Activated CD4-positive, alpha-beta T cell treated with anti-CD3 and anti-CD28 coated beads, Interleukin-2, amount 50 U/mL, for 24 hours (primary cell): ENCODE measurements at places on chromosomes 4 and X.

DNA sequence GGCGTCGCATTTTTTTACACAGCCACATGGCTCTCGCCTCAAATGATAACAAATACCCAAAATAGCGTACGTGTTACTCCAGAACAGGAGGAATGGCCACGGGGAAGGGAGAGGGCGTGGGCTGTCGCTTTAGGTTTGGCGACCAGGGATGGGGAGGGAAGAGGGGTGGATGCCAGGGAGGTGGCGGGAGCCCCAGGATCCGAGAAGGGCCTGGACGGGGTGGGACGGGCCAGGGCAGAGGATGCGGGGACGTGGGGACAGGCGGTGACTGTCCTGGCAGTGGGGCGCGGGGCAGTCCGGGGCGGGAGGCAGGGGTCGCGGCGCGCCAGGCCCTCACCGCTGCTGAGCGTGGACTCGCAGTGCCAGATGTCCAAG is 631 bp downstream of the TMEM47 start:
- DNase-seq: no peak

GRCh38 chr4:81019006-81019405 is 11.5 kb upstream of the BMP3 start:
- no peak for DNase-seq

- no peak for DNase-seq
These were observed 240.3 kb upstream of the NDST3 start for GRCh38 chr4:117793845-117794480.

GRCh38 chr4:117847849-117848248 is 186.4 kb upstream of the NDST3 start:
- DNase-seq: no peak

- DNase-seq: no peak
These were observed 44.0 kb upstream of the ZCCHC13 start for GRCh38 chrX:74259885-74260491.

DNA sequence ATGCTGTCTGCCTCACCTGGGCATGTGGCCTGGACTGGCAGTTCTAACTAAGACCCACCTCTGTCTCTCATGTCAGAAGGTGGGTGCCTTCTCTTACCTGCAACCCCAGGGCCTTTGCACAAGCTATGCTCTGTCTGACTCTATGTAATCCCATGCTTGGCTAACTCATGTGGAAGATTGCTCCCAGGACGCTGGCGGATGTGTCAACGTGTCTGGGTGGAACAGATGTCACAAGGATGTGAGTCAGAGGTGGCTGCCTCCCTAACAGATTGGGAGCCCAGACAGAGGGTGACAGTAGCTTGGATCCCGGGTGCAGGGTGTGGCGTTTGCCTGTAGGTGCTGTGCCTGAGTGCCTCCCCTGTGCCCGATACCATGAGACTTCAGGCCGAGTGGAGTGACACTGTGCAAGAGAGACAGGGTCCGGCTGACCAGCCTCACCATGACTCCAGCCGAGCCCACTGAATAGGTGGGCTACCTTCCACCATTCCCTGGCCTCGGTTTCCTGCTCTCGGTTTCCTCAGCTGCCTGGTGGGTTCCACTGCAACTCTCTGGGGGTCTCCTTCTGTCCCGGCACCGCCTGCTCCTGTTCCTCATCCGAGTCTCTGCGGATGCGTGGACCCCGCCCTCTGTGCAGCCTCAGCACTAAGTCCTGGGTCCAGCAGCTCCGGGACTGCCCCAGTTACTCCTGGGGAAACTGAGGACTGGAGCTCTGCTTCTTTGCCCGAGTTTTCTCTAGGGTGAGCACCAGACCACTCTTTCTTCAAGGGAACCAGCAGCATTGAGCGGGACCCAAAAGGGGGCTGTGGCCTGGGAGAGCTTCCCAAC is 11.0 kb downstream of the SH3BP2 start:
- DNase-seq: no peak

GRCh38 chr4:57043347-57044251 is 64.9 kb downstream of the POLR2B start:
- DNase-seq: no peak

DNA sequence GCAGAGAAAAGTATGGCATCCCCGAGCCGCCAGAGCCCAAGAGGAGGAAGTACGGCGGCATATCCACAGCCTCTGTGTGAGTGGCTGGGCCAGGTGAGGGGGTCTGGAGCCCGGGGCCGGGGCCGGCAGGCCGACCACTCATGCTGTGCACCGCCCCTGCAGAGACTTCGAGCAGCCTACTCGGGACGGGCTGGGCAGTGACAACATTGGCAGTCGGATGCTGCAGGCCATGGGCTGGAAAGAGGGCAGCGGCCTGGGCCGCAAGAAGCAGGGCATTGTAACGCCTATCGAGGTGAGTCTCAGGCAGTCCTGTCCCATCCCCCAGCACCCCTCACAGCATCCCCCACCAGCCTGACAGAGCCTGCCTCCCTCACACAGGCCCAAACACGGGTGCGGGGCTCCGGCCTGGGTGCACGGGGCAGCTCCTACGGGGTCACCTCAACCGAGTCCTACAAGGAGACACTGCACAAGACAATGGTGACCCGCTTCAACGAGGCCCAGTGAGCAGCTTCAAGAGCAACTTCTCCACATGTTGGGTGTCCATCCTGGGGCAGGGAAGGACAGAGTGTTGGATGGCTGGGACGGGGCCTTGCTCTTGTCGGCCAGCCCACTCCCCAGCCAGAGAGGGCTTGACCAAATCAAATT is 7.4 kb upstream of the UBA1 start:
- DNase-seq: no peak

GRCh38 chr4:78684325-78685079 is 91.6 kb upstream of the BMP2K start:
- no peak for DNase-seq

DNA sequence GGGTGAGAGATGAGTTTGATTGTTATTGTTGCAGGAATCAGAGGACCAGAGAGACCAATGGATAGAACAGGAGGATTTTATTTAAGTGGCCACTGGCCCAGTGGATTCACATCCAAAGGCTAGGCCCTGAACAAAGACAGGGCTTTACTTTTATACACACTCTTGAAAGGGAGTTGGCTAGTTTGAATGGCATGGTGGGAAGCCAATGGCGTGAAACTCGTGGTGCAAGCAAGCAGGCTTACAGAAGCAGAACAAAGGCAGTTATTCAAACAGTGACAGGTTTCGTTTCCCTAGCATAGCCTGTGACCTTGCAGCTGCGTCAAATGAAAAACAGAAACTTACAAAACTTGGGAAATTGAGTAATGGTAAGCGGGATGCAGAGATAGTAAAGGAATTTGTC is 110.2 kb upstream of the PRDX4 start:
- no peak for DNase-seq

DNA sequence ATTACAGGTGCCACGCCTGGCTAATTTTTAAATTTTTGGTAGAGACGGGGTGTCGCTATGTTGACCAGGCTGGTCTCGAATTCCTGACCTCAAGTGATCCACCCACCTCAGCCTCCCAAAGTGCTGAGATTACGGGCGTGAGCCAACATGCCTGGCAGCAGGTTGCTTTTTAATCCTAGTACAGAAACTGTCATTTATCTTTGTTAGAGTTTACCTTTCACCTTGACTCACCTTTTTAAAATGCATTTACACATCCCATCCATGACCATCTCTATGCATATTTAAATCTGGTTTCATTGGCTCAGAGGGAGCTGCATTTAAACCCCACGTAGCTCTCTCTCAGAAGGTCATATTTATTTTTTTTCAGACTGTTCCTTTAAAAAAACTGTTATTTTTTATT is 31.9 kb downstream of the SLC16A2 start:
- DNase-seq: no peak

GRCh38 chr4:57710053-57710452 is 599.9 kb upstream of the IGFBP7 start:
- no peak for DNase-seq

DNA sequence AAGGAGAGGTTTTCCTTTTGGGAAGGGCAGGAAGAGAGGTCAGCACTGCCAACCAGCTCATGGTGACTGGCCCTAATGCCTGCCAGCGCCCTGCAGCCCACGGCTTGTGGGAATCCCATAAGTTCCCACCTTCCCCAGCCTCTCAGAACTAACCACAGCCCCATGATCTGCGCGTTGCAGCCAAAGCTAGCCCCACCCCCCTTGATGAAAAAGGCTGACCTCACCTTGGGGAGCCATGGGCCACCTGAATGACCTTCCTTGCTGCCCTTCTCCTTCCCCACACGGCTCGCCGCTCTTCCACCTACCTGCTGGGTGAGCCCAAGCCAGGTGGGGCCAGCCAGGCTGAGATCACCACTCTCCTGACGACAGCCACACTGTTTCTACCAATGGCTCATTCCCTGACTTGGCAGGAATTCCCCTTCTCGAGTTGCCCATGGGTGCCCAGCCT is 3.9 kb upstream of the ELF4 start:
- no peak for DNase-seq

GRCh38 chr4:95732061-95732460 is 107.8 kb upstream of the PDHA2 start:
- DNase-seq: no peak

GRCh38 chrX:40573763-40574162 is 7.0 kb upstream of the ATP6AP2 start:
- no peak for DNase-seq
